ENCODE measurements at places on chromosomes 2 and 18. TPM values are rescaled to one million over a fixed set of nuclear protein-coding genes. Genes with fewer than 3 reads are reported as not detected.

Gene MAPK4
- 8.9 TPM for total RNA-seq

Gene GPBAR1
- 4.5 TPM for total RNA-seq

Gene CCBE1
- total RNA-seq: 2.5 TPM

Gene HOXD11
- not detected for total RNA-seq

Gene PRSS56
- total RNA-seq: not detected

Gene SLC23A3
- total RNA-seq: 0.23 TPM

Gene AOX1
- 83.3 TPM for total RNA-seq

Gene POTEE
- not detected for total RNA-seq
